ENCODE measurements at places on chromosomes 3 and 15.
A peak's percentile ranks its signal among the peaks of the same experiment; 100 is the strongest.

GRCh38 chr3:38566215-38566528, 70.0 kb downstream of the EXOG start:
- no peak for DNase-seq

- DNase-seq, result no peak
Measured at GRCh38 chr3:188435266-188435665, 281.3 kb downstream of the LPP start.

DNA sequence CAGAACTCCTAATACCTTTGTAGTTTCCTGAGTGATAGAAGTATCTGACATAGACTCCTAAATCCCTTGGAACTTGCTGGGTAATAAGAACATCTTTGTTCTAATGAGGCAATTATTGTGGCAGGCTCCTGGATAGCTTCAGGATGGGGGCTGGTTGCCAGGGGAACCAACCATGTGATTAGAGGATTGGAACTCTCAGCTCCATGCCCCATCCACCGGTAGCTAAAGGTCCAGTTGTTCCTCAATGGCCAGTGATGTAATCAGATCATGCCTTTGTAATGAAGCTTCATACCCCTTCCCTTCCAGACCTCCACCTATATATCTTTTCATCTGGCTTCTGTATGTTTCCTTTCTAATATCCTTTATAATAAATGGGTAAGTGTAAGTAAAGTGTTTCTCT, 221.2 kb upstream of the ALCAM start:
- DNase-seq, result no peak

- no peak for DNase-seq
Measured at GRCh38 chr15:34984889-34985630, 3.0 kb downstream of the ZNF770 start.

- DNase-seq, result no peak
Measured at GRCh38 chr3:145869958-145870357, 291.0 kb downstream of the PLOD2 start.

- no peak for DNase-seq
Measured at GRCh38 chr15:75073197-75073596, 49.8 kb downstream of the PPCDC start.

DNA sequence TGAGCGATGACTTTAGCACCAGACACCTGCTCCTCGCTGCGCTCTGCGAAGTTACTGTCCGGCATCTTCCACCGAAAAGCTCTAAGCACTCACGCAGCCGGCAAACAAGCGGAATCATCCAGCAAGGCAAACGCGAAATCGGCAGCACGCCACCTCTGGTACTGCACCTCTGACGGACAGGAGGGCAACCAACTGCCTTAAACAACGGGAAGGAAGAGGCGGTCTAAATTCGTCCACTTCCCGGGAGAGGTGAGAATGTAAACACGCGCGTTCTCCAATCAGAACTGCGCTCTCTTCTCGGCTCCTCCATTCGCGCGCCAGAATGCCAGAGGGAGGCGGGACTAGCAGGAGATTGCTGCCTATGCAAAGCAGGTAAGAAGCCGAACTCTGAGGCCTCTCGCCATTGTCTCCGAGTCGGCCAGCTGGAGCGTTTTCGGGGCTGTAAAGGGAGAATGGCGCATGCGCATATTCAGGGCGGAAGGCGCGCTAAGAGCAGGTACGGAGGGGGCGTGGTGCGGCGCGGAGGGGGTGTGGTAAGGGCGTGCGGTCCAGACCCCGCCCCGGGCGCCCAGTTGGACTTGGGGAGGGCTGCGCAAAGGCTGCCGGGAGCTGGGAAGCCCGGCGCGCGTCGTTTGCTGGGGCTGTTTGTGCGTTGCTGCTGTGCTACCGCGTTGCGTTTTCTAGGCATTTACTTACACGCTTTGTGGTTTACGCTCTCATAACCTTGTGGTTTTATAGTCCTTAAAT, at the start of the genes BTD and HACL1:
BTD (plus strand) TSS at position 347 of the 747 bp plus-strand sequence. CDS start 33,695 bp downstream, outside the sequence.
HACL1 (minus strand) TSS at position 171 of the 747 bp plus-strand sequence; CDS start at position 65, 106 bp downstream.
- peak; percentile 99 for DNase-seq

Measured in activated CD4-positive, alpha-beta T cell treated with anti-CD3 and anti-CD28 coated beads, Interleukin-2, amount 50 U/mL, for 1 hour (primary cell).